ENCODE measurements at places on chromosomes 6 and 20.

DNA sequence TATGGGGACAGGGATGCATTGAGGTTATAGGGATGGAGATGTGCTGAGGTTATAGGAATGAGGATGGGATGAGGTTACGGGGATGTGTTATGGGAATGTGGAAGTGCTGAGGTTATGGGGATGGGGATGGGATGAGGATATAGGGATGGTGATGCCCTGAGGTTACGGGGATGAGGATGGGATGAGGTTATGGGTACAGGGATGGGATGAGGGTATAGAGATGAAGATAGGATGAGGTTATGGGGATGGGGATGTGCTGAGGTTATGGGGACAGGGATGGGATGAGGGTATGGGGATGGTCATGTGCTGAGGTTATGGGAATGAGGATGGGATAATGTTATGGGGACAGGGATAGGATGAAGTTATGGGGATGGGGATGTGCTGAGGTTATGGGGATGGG is 542.8 kb downstream of the CDH26 start:
- no peak for DNase-seq

DNA sequence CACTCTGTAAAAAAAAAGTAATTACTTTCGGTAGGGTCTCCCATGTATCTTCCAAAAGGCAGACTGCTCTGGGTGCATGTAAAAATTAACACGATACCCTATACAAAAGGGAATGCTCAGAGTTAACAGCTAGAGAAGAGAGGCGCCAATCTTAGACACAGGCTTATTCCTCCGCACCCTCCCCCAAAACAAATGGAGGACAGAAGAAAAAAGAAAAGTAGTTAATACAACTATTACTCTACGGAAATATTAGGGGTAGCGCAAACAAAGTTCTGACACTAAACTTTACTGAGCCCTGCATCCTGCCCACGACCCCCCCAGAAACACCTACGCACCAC is 331 bp upstream of the UFL1 start:
- DNase-seq, result no peak

DNA sequence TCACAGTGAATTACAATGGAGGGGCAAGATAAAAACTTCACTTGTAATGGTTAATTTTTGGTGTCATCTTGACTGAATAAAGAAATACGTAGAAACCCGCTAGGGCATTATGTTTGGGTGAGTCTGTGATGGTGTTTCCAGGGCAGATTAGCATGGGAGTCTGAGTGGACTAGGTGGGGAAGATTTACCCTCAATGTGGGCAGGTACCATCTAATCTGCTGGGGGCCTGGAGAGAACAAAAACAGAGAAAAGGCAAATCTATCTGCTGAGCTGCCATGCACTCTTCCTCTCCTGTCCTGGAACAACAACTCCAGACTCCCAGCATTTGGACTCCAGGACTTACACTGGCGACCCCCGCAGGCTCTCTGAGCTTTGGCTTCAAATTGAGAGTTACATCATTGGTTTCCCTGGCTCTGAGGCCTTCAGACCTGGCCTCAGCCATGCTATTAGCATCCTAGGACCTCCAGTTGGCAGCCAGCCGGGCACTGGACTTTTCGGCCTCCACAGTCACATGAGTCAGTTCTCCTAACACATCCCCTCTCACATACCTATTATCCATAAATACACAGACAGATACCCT is 19.7 kb downstream of the NINL start:
- no peak for DNase-seq

GRCh38 chr6:101613556-101613955 is 220.0 kb downstream of the GRIK2 start:
- no peak for DNase-seq

All from stimulated activated CD4-positive, alpha-beta T cell treated with anti-CD3 and anti-CD28 coated beads, TNF-alpha, amount 100 ng/mL, for 48 hours (primary cell).